ENCODE measurements at places on chromosomes 4 and X.
A peak's percentile ranks its signal among the peaks of the same experiment; 100 is the strongest.

DNA sequence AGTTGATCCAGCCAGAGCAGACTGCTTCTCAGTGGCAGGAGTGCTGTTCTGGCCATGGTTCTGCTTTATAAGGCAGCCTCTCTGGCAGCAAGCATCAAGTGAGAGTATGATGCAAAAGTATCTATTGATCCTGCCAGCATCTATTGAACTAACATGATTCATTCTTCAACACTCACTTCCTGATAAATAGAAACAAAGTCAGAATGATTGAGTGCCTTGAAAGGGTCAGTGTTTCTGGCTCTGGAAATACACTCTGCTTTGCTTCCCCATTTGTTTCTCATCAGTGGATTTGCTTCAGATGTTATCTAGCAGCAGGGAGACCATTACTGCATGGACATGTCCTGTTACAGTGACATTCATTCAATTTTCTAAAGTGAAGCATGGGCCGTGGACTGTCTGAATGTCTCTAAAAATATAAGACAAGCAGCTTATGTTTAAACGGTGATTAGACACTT, 66.2 kb upstream of the FRAS1 start:
- no peak for DNase-seq

- DNase-seq = no peak
These were observed 257.4 kb upstream of the NOCT start for GRCh38 chr4:138758196-138758595.

GRCh38 chr4:100929758-100930157, 411.9 kb upstream of the EMCN start:
- no peak for DNase-seq

- DNase-seq = no peak
These were observed 663 bp upstream of the USP53 start for GRCh38 chr4:119211867-119212233.

DNA sequence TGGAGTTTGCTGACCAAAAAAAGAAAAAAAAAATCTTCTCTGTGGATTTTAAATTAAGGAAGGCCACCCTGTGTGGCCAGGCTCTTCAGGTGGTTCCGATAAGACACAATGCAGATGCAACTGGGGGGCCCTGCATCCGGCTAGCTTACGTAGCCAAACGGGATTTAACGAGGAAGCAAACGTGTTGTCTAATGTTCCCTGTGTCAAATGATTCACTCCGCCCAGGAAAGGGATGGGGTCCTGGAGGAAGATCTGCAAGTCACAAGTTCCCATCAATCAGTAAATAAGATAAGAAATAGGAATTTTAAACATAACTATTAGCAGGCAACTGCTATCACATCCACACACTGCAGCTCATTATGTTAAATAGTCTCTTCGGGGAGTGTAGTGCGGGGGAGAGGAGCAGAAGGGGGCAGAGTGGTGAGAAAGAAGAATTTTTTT, 216.4 kb upstream of the GYPA start:
- no peak for DNase-seq

- no peak for DNase-seq
These were observed 142.3 kb downstream of the PCDH18 start for GRCh38 chr4:137389911-137390520.

DNA sequence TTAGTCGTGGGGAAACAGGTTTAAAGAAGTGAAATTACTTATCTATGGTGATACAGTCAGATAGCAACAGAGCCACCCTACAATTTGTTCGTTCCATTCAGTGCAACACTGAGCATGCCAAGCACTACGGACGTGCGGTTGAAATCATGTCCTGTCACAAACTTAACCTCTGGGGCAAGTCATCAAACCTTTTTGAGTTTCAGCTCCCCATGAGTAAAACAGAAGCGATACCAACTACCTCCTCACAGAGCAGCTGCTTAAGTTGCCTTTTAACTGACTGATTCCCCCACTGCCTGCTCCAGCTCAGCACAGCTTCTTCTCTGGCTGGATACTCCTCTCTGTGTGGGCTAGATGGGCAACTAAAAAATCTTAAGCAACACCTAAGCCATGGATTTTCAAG, 36.0 kb downstream of the LHFPL1 start:
- no peak for DNase-seq

DNA sequence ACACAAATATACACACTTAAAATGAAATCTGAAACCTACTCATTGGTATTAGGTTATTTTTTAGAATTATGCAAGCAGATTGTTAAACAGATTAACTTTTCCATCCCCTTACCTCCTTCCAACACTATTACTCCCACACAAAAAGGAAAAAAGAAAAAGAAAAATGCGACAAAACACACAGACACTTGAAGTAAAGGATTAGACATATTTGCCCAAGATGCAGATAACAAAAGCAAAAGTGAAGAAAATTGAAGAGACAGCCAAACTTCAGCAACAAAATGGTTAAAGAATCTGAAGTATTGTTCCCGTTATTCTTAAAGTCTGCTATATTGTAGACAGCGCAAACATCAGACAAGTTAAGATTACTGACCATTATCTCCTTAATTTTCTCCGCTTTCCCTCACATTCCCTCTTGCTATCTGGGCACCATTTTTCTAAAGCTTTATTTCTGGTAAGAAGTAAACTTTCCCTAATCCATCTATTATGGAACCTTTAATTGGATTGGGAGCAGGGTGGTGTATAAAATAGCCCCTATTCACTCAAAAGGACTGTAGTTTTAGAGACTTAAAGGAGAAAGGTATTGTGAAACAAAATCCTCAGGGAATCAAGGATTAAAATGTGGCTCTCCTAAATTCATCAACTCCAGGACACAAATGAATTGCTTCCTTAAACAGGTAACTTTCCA, 34.7 kb upstream of the MAB21L2 start:
- no peak for DNase-seq

- DNase-seq = no peak
These were observed 66.2 kb upstream of the BMPR1B start for GRCh38 chr4:94691552-94691951.

GRCh38 chr4:60378010-60378409, 822.1 kb upstream of the ADGRL3 start:
- no peak for DNase-seq

GRCh38 chr4:87093443-87094123, 126.8 kb downstream of the KLHL8 start:
- DNase-seq = peak; percentile 38

- no peak for DNase-seq
These were observed 12.7 kb downstream of the ADGRL3 start for GRCh38 chr4:61212788-61213187.

DNA sequence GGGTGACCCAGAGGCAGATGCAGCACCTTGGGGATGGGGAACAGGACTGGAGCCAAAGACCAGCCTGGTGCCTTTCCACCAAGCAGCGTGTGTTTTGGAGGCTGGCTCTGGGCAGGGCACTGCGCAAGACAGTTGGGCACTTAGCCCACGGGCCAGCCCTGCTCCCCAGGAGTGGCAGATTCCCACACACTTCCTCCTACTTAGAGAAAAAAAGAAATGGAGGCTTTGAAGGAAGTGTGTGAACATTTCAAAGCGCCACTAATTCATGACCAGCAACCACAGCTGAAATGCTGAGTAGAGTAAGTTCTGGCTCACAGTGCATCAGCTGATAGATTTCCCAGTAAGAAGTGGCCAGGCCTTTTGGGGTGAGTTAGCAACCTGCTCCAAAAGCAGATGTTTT, 54.9 kb upstream of the LGI2 start:
- DNase-seq = no peak

GRCh38 chr4:24772061-24772705, 23.2 kb upstream of the SOD3 start:
- DNase-seq = no peak

DNA sequence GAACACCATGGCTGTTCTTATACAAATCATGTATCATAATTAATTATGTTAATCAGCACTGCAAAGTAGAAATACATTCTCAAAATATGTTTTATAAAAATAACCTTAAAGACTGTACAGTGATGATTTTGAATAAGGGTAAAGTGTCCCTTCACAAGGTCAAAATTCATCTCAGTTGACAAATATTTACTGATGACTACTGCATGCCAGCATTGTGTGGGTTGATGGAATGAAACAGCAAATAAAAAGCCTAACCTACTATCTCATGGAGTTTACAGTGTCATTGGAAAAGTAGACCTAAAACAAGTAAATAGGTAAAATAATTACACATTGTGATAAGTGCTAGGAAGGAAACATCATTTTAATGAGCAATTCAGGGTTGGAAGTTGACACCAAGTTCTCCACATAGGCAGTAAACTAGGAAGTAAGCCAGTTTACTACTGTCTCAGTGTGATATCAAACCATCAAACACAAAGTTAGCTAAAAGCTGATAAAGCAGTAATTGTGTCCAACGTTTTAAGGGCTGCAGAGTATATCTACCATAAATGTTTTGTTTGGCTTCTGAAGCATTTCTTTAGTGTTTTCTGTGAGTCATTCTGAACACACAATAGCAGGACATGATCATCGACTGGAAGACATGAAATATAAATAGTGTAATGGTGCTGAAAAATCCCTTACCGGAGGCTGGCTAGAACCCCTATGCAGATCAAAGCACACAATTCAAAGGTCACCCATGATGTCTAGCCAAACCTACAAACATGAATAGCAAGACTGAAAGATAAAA, 221.8 kb downstream of the DACH2 start:
- DNase-seq = no peak

GRCh38 chrX:13123857-13124345, 79.5 kb upstream of the FAM9C start:
- DNase-seq = no peak

DNA sequence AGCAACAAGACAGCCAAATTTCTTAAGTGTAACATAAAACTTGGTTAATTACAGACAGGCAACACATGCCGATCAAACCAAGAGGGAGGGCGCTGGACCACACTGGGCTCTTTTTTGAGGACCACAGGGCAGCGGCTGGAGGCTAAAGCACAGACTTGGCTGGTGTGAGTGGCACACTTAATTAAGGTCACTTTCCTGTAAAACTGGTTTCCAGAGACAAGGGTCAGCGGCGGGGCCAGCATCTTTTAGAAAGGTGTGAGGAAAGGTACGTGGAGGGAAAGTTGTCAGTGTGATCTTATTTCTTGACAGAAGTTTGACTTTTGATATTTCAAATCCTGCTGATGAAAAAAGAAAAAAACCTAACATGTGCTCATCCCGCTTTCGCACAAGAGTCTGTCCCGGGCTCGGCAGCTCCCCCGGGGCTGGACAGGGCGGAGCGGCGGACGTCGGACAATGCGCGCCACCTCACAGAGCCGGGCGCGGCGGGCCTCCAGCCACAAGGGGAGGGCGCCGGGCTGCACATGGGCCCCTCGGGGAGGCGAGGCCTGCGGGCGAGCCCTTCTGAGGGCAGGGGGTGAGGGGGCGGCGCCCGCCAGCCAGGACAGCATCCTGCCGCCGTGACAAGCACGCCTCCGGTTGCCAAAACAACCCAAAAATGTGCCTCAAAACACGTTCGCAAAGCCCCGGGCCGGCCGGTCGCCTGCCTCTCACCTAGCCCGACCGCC, 660 bp upstream of the HSPA4L start:
- no peak for DNase-seq

GRCh38 chr4:28146191-28146590, 1285.5 kb downstream of the STIM2 start:
- no peak for DNase-seq

GRCh38 chr4:101103381-101104142, 243.8 kb downstream of the PPP3CA start:
- no peak for DNase-seq

GRCh38 chr4:14434483-14434882, 567.8 kb upstream of the CPEB2 start:
- no peak for DNase-seq

GRCh38 chr4:82629238-82630000, 67.6 kb upstream of the TMEM150C start:
- no peak for DNase-seq

- no peak for DNase-seq
These were observed 172.0 kb downstream of the FBXO8 start for GRCh38 chr4:174111422-174111821.

- DNase-seq = peak; percentile 26
These were observed 795 bp upstream of the SH3KBP1 start for GRCh38 chrX:19887911-19888879.

GRCh38 chr4:70712604-70713452, 8.9 kb upstream of the RUFY3 start:
- no peak for DNase-seq

- peak; percentile 68 for DNase-seq
These were observed 306.3 kb downstream of the ANK2 start for GRCh38 chr4:113355550-113356371.

GRCh38 chr4:145045180-145045579, 52.8 kb downstream of the ANAPC10 start:
- DNase-seq = no peak

DNA sequence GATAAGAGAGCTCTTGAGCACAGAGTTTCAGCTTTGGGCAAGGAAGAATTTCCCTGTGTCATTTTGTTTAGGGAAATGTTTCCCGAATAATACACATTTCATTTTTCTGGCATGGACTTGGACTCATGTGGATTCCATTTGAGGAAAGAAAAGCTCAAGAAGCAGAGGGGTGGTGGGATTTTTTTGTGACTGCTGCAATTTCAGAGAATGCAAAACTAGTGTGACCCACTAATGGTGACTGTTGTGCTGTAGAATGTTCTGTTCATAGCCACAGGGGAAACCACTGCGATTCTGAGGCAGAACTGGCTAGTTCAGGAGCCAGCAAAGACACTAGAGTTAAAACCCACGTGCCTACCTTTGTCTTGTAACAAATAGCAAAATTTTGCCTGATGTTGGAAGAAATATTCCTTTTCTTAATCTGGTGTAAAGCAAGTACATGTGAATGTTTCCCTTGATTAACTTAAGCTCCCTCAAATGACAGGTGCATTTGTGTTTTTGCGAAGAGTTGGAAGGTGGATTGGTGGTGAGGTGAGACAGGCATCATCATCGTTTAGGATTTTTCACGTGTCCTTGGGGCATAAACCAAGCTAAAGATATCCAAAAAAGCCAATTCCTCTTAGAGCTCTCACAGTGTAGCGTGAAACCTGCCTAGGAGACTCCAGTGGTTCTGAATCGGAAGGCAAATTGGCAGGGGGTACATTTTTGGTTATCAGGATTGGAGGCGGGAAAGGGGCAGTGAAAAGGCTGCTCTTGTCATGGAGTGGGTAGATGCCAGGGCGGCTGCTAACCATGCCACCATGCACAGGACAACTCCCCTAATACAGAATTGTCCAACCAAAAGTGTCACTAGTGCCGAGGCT, 38.0 kb upstream of the FAM9C start:
- no peak for DNase-seq

- no peak for DNase-seq
These were observed 2.8 kb upstream of the PITX2 start for GRCh38 chr4:110625576-110626257.

DNA sequence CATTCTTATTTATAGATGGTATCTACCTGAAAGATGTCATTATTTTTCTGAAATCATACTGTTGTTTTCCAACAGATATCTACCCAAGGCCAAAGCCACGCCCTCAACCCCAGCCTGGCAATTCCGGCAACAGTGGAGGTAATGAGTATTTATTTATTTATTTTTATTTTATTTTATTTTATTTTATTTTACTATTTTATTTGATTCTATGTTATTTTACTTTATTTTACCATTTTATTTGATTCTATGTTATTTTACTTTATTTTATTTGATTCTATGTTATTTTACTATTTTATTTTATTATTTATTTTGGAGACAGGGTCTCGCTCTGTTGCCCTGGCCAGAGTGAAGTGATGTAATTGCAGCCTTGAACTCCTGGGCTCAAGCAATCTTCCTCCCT, 37.7 kb downstream of the XG start:
- DNase-seq = no peak

- DNase-seq = no peak
These were observed 562 bp upstream of the OSTC start for GRCh38 chr4:108649863-108650211.
